ENCODE measurements at places on chromosomes 1 and 21.

GRCh38 chr1:246265481-246265880 lies 241.6 kb downstream of the SMYD3 start:
- no peak for DNase-seq

DNA sequence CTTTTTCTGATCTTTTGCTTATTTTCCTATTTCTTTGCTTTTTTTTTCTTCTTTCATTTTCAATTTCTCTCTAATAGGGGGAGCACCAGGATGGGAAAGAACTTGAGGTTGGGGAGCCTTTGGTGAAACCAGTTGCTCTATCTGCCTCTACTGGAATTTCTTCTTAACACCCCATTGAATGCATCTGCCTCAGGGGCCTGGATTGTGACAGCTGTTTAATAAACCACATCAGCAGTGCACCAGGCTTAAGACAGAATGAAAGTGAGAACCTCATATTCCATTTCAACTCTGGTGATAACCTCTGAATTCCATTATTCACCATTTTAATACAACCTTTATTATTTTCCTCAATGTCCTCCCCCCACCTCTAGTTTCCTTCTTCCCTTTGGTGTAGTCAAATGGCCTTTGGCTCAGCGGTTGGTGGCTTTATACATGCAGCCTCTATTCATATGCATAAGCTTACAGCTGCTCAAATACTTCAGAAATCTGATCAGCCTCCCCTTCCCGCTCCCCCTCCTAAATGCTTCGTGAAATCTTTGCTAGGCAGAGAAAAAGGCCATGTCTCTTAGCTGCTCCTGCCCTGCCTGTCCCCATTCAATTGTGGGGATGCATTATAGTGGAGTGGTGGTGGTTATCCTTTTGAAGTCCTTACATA lies 537.3 kb upstream of the PLXNA2 start:
- no peak for DNase-seq

GRCh38 chr1:59901770-59902388 lies 24.7 kb downstream of the CYP2J2 start:
- no peak for DNase-seq

DNA sequence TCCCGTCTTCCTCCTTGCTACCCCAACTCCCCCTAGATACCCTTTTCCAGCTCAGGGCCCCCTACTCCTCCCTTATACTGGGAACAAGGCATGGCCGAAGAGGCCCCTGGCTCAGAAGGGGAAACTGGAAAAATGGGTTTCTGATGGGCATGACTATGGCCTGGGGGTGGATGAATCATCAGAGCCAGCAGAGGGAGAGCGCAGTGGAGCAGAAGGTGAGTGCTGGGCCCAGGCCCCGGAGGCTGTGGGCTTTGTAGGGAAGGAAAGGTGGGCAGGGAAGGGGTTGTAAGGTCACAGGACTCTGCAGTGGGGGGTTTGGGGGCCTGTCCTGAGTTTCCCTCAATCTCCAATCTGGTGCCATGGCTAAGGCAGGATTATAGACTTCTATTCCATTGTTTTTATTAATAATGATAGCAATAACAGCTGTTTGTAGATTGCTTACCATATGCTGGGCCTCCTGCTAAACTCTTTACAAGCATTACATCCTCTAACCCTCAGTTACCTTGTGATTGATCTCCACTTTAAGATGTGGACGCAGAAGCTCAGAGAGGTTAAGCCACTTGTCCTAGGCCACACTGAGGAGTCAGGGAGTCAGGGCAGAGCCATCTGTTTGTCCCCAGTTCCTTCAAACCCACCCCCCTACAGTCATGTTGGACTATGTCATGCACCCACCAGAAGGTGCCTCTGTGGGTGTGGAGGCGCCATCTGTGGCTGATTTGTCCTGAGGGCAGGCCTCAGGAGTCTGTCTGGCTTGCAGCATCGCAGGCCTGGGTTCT lies 36.2 kb upstream of the ZNF362 start:
- DNase-seq, result no peak

DNA sequence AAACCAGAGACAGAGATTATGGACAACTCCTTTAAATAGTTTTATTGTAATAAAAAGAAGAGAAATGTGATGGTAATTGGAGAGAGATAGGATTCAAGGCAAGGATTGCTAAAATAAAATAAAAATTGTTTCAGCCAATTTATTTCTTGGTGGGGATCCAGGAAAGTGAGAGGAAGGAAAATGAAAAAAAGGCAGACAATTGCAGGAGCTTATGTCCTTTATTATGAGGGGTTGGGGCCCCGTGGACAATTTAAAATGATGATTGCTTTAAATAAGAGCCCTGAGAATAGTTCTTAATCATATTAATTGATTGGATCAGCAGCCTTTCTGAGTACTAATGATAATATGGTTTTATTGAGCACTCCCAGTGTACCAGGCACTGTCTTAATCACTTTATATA lies 40.2 kb downstream of the RGS2 start:
- no peak for DNase-seq

Measured in caudate nucleus (tissue), 63 donors.